ENCODE measurements at places on chromosomes 11 and 22. TPM values are rescaled to one million over a fixed set of nuclear protein-coding genes. Genes with fewer than 3 reads are reported as not detected.

Gene MMP8
- not detected for total RNA-seq

Gene TMEM45B
- total RNA-seq = not detected

Gene SSTR3
- total RNA-seq = not detected

DNA sequence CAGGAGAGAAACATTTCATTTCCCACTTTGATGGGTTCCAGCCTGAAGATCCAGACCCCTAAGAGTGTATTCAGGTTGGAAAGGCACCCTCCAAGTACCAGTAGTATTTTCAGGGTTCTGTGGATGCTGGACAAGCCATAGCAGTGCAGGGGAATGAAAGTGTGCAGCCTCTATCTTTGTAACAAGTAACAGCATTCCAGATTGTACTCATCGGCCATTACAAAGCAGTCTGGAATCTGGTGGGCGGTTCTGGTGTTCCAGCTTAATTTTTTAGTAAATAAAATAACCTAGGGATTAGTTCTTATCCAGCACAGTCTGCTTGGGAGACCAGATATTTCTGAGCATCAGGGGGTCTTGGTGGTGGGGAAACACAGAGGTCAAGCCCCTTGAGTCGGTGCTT, 22.6 kb downstream of the APLNR start:
- H3K4me3 ChIP-seq = peak overlapping the region; percentile 36
- no peaks in the 10 kb centered on the region for H3K27me3 ChIP-seq
- H3K4me1 ChIP-seq = peaks cover 21% of the 10 kb centered on the region
- peak; percentile 91 for DNase-seq
- H3K27ac ChIP-seq = no peak overlapping the region
